Lung microvascular endothelial cell (primary cell): ENCODE measurements at places on chromosomes 5 and 9. TPM values are rescaled to one million over a fixed set of nuclear protein-coding genes. Genes with fewer than 3 reads are reported as not detected.
A peak's percentile ranks its signal among the peaks of the same experiment; 100 is the strongest.

The KCNMB1 gene
- total RNA-seq: not detected in 2 replicates

The PFN3 gene
- not detected in 2 replicates for total RNA-seq

The MEGF10 gene
- total RNA-seq: 0.60 and 0.87 TPM in 2 replicates

The CDH9 gene
- not detected in 2 replicates for total RNA-seq

The EIF4E1B gene
- not detected in 2 replicates for total RNA-seq

The IFNK gene
- total RNA-seq: not detected in 2 replicates

The SGCD gene
- under 0.01 and 1.4 TPM in 2 replicates for total RNA-seq

The ACO1 gene
- 21.8 and 28.4 TPM in 2 replicates for total RNA-seq

The DOCK8 gene
- total RNA-seq: 1.3 and 5.2 TPM in 2 replicates

The UNC5A gene
- 0.22 and 0.40 TPM in 2 replicates for total RNA-seq

The CBY3 gene
- total RNA-seq: 0.22 TPM in 1 of 2 replicates, not detected in the other

GRCh38 chr5:154273028-154273617, 82.6 kb downstream of the GALNT10 start:
- peak; percentile 5 for DNase-seq

- DNase-seq: no peak
These were observed 6.5 kb downstream of the MCIDAS start for GRCh38 chr5:55220433-55221185.

GRCh38 chr5:174323878-174324281, 278.4 kb downstream of the NSG2 start:
- DNase-seq: peak; percentile 22

DNA sequence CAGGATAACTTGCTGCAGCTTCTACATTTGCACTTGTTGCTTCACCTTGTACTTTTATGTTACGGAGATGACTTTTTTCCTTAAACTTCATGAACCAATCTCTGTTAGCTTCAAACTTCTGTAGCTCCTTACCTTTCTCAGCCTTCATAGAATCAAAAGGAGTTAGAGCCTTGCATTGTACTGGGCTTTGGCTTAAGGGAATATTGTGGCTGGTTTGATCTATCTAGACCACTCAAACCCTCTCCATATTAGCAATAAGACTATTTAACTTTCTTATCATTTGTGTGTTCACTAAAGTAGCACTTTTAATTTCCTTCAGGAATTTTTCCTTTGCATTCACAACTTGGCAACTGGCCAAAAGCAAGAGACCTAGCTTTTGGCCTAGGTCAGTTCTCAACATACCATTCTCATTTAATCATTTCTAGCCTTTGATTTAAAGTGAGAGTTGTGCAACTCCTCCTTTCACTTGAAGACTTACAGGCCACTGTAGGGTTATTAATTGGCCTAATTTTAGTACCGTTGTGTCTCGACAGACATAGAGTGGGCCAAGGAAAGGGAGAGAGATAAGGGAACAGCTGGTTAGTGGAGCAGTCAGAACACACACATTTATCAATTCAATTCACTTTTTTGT, 63.7 kb downstream of the SHOC1 start:
- DNase-seq: peak; percentile 48

GRCh38 chr5:172805736-172806255, 28.3 kb upstream of the ERGIC1 start:
- DNase-seq: no peak

DNA sequence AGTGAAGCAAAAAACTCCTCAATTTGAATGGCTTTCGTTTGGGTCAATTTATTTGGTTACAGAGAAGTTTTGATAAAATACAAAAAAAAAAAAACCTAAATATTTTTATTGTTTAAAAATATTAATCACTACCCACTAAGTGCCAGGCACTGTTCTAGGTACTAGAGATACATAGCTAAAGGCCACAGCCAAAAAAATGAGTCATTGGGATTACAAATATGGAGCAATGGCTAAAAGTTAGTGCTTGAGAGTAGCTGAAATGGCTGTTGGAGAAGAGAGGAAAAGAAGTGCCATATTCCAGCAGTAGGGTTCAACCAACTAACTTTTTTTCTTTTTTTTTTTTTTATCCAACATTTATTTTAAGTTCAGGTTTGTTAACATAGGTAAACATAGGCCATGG, 130.1 kb upstream of the PTGER4 start:
- no peak for DNase-seq

GRCh38 chr9:120714846-120715388, 647 bp upstream of the MEGF9 start:
- DNase-seq: no peak

- no peak for DNase-seq
These were observed 3.5 kb upstream of the MYMK start for GRCh38 chr9:133528001-133528875.

- peak; percentile 4 for DNase-seq
These were observed 392.0 kb downstream of the GADD45G start for GRCh38 chr9:89996773-89997172.

DNA sequence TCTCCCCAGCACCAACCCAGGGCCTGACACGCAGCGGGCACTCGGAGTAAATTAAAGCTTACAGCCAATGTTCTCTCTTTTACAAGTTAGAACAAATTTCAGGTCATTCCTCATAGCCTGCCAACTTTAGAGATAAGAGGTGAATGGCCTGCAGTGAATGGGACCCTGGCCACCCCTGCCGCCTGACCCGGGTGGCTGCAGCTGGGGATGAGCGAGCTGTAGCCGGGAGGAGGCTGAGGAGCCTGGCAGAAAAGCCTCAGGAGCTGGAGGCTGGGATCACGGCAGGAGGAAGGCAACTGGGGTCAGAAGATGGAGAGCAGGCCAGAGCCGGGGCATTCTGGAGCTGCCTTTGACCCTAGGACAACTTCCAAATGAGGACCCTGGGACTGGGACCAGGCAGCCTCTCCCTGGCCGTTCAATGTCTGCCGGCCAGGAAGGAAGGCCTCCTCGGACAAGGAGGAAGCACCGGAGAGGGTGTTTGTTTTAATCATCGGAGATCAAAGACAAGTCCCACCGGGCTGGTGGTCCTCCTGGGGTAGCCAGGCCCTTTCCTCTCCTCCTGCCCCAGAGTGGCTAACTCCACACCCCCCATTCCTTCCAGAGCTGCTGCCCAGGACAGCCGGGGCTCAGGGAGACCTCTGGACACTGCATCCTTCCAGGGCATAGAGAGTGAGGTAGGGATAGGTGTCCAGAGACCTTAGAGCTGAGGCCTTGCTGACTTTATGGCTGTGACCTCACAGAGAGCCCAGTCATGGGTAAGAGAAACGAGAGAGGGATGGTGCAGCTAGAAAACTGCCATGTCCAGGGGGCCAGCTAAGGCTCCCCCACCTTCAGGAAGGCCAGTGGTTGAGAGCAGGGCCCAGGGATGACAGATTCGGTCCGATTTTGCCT, 87.3 kb upstream of the LMX1B start:
- no peak for DNase-seq
